ENCODE measurements at places on chromosomes 3 and 15. TPM values are rescaled to one million over a fixed set of nuclear protein-coding genes. Genes with fewer than 3 reads are reported as not detected.

DNA sequence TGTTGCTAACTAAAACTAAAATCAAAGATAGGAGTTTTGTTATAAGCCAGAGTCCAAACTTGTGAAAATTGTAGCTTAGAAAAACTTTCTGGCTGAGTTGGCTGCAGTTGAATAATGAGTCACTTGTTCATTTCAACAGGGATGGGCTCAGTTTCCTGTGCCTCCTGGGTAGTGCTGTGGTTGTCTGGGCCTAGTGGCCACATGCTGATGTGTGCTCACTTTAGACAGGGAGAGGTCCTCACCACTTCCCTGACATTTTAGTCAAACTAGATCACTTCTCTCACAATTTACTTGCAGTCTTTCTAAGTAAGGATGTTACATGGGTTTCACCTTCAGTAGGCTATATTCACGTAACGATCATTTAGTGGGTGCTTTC, 6.3 kb upstream of the UBE2Q2 start:
- peak; percentile 78 for DNase-seq

DNA sequence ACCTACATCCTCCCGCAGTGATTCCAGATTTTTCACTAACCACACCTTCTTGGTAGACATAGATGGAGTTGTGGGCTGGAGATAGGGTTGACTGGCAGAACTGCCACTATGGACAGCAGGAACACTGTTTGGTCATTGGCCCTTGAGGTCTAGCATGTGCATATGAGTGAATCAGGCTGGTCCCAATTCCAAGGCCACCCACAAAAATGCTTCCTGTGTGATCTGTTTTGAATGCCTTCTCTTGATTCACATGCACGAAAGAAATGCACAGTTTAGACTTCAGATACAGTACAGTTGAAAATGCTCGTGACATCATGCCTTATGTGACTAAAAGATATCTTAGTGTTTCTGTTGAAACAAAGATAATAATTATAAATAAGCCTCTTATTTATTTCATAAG, 285.8 kb upstream of the SEMA6D start:
- DNase-seq: peak; percentile 19

DNA sequence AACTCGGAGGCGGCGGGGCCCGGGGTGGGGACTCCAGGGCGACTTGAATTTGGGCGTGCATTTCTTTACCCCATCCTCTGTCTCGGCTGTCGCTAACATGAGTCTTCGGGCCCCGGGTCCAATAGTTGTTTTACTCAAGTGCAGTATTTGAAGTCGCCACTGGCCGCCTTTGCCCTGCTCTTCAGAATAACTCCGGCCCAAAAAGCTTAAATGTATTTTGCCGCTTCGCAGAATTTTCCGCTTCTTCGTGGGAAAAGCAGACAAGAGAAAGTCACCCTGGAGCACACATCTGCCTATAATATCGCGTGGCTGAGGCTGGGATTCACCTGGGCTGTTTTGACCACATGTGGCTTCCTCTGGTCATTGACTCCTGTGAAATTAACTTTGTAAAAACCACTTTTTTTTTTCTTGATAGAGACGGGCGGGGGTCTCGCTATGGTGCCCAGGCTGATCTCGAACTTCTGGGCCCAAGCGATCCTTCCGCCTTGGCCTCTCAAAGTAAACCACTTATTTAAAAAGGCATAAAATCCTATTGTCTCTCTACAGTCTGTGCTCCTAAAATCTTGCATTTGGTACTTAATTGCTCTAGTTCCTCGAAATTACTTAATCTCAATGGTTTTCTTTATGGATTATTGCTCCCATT, 676 bp downstream of the CNOT10 start:
- DNase-seq: no peak

- no peak for DNase-seq
Observed at GRCh38 chr3:189312866-189313265, 141.1 kb downstream of the TPRG1 start.

GRCh38 chr3:135128818-135129217, 333.8 kb downstream of the EPHB1 start:
- no peak for DNase-seq

DNA sequence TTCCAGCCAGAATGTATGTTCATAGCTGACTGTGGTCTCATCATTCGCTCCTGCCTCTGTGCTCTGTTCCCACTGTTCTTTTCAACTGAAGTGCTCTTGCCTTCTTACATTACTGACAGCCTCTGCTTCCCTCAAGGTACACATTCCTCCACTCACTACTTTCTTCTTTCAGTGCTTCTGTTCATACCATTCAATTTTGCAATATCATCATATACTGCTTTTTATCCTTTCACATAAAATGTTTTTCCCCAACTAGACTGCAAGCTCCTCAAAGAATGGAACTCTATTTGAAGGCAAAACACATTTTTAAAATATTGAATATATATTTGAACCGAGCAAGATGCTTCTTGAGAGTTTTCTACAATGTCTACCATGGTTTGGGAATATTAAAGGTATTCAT, 291.1 kb downstream of the CTNNB1 start:
- no peak for DNase-seq

DNA sequence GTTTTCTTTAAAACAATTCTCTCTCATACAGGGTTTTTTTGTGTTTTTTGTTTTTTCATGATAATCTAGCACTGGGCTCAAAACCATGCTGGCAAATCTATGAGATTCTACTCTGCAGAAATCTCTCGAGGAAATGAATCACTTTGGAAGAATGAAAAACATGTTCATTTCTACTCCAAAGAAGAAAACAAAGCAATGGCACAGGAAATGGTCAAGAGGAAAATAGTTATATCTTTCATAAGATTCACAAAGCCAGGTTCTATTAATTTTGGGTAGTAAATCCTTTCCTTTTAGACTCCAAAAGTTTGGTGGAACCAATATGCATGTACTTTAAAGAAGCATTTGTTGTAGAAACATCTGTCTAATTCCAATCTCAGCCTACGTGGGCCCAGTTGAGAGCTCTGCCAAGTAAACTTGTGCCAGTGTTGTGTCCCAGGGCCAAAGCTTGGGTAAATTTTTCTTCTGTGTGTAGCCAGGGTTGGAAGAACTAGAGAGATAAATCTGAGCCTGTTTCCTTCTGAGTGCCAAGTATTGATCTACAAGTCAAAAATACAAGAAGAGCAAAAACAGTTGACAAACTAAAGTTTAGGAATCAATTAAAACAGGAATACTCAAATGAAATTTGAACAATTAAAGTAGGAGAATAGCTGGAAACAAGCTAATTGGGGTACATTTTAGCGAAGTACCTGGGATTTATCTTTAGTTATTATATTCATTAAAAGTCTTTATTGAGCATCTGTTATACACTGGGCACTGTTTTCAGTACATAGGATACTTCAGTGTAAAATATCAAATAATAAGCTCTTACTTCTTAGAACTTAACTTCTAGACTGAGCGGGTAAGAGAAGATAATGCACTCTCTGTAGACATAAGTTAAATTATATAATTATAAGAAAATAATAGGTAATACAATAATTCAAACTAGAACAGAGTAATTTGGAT, 657.5 kb upstream of the NECTIN3 start:
- peak; percentile 66 for DNase-seq

- DNase-seq: no peak
Observed at GRCh38 chr3:128301186-128302023, 148.1 kb downstream of the EEFSEC start.

GRCh38 chr3:173744895-173745294, 347.4 kb downstream of the NLGN1 start:
- DNase-seq: no peak

DNA sequence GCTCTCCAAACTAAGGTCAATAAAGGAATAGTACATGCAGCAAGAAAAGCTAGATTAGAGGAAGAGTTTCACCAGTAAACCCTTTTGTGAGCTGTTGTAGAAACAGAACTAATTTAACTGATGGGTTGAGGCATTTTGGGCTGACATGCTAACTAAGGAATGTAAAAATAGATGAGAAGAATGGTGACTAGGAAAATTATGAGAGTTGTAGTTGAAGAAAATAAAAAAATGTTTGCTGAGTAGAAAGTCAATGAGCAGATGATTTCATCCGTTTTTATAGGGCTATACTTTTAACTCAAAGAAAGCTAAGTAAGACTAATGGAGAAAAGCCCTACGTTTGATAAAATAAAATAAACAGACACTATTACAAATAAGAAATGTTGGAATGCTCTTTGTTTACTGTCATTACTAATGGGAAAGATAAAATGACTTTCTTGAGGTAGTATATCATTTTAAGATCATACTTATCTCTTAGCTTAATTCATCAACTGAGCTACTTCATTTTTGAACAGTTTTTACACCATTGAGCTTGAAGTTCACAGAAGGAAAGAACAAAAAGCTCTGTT, 209.4 kb upstream of the DPH6 start:
- DNase-seq: no peak

GREM1 gene
- 30.7 TPM for total RNA-seq

UROC1 gene
- not detected for total RNA-seq

PATL2 gene
- total RNA-seq: not detected

NANOGP8 gene
- total RNA-seq: not detected

LACTB gene
- total RNA-seq: 41.5 TPM

GAP43 gene
- not detected for total RNA-seq

SERPINI2 gene
- not detected for total RNA-seq

Measured in MG63 (cell line).